GM10248 (cell line): ENCODE measurements at places on chromosomes 2 and 18.

- DNase-seq, result peak; percentile 48
Observed at GRCh38 chr18:13530879-13531387, 195.4 kb downstream of the FAM210A start.

DNA sequence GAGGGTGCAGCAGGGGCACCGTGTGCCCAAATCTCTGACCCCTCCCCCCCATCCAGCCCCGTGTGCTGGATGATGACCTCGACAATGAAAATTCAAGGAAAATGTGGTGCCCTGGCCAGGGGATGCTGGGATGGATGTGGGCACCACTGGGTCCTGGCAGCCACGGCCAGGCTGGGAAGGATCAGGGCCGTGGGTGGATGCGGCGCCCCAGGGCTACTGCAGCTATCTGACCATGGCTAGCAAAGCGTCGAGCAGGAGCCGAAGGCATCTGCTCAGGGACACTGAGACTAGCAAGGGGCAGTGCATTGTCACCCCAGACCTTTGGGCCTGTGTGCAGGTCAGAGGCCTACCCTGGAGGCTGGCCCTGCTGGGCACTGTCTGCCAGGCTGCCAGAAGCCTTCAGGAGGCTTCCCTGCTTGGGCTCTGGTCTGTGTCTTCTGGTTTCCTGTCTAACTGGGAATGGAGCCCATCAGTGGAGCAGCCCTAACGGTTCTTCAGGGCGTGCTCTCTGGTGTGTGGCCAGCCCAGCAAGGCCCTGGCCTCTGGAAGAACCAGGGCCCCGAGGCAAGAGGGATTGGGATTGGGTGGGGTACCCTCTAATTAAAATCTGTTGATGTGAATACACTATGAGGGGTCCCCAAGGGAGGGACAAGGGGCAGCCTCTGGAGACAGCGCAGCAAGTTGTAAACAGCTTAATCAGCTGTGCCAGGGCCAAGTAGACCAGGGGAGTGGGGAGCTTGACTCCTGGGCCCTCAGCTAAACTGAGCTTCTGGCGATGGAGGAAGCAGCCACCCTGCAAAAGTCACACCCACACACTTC is 98.0 kb downstream of the STPG4 start:
- DNase-seq, result peak; percentile 68

DNA sequence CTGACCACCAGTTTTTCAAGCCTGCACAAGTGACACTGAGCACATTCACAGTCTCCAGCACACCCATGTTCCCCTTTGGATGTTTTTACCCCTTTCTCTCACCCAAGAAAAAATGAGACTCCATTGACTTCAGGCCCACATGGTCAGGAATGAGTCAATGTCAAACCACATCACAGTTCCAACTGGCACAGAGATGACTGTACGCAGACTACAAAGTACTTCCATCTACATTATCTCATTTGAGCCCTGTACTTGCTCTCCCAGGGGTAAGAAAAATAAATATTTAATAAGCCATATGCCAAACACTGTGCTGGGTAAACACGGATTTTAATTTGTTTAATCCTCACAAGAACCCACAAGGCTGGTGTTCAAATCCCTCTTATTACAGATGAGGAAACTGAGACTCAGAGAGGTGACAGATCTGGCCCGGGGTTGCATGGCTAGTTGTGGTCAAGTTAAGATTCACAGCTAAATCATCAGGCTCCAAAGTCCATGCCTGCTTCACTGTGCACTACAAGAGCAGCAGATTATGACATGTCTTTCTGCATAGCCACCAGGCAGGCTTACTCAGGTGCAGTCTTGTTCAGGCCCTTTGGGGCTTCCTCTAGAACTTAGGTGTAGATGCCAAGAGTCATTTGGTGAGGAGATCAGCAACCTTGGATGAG is 106.1 kb downstream of the TXNL1 start:
- peak; percentile 30 for DNase-seq

GRCh38 chr2:237706257-237706656 is 78.9 kb downstream of the LRRFIP1 start:
- no peak for DNase-seq

GRCh38 chr2:184851576-184851975 is 253.2 kb downstream of the ZNF804A start:
- no peak for DNase-seq

DNA sequence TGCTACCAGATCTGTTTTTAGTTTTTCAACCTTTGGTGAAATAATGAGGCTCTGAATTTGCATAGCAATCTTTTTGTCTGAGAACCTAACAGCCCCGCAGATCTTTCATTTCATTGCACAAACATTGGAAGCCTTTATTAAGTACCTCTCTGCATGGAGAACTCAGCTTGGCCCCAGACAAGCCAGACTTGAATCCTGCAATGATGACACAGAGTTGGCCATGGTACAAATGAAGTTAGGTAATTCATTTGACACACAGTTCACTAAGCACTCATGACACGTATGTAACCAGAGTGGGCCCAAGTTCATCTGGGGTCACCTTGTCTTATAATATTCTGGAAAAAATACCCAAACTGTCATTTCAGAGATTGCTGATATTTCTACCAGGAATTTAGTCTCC is 439.1 kb upstream of the ID2 start:
- no peak for DNase-seq

- DNase-seq, result no peak
Observed at GRCh38 chr2:174777347-174778084, 13.2 kb upstream of the CHRNA1 start.

DNA sequence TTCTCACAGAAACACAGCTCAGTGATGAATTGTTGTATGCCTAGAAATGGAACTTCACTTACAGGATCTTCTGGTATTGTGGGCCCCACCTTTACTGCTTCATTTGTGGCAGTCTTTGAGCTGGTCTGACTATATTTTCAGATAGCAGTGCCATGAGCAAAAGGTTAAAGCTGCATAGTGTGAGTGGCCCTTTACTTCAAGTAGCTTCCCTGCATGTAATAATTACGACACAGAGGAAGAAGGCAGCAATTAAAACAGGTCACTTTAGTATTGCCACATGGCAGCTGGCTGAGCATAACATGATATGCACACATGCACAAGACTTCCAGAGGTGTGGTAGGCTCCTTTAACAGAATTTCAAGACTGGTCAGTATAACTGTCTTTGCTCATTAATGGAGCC is 426.3 kb upstream of the ZEB2 start:
- DNase-seq, result no peak

DNA sequence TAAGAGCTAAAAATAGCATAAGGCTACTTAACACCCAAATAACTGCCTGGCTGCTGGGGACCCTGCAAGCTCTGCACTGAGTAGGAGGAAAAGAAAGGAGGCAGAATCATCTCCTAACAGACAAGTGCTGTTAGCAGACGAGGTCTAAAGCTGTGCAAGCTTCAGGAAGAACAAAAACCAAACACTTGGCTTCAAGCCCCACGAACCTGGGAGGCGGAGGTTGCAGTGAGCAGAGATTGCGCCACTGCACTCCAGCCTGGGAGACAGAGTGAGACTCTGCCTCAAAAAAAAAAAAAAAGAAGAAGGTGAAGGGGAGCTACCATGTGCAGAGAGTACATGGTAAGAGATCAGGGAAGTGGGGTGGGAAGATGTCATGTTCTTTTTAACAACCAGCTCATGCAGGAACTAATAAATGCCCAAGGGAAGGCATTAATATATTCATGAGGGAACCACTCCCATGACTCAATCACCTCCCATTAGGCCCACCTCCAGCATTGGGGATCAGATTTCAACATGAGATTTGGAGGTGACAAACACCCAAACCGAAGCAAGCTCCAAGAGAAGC is 28.8 kb upstream of the INO80C start:
- DNase-seq, result no peak

DNA sequence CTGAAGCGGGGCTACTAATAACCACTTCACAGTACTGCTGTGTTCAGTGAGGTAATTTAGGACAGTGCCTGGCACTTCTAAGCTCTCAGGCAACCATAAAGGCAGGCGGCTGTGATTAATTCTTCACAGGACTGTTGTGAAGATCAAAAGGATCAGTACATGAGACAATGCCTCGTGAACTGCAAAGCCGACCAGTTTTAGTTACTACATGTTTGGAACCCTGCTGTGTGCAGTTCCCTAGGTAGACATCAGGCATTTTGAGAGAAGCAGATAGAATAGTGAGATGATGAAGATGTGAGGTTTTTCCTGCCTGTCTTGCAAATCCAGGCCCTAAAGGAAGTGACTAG is 19.1 kb downstream of the EFHD1 start:
- no peak for DNase-seq

- no peak for DNase-seq
Observed at GRCh38 chr2:218857371-218858137, 2.1 kb upstream of the WNT6 start.

GRCh38 chr18:47582093-47582492 is 330.6 kb upstream of the SKOR2 start:
- no peak for DNase-seq

DNA sequence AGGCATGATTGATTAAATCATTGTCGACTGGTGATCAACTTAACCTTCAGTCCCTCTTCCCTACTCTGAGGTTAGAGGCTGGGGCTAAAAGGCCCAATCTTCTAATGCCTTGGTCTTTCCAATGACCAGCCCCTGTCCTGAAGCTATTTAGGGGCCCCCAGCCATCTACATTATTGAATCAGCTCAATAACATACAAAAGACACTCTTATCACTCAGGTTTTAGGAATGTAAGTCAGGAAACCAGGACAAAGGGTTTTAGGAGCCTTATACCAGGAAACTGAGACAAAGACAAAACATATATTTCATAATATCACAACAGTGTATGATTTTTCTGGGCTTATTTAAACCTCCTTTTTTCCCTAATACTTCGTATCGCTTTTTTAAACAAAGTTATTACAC is 198.6 kb downstream of the RNF152 start:
- no peak for DNase-seq

DNA sequence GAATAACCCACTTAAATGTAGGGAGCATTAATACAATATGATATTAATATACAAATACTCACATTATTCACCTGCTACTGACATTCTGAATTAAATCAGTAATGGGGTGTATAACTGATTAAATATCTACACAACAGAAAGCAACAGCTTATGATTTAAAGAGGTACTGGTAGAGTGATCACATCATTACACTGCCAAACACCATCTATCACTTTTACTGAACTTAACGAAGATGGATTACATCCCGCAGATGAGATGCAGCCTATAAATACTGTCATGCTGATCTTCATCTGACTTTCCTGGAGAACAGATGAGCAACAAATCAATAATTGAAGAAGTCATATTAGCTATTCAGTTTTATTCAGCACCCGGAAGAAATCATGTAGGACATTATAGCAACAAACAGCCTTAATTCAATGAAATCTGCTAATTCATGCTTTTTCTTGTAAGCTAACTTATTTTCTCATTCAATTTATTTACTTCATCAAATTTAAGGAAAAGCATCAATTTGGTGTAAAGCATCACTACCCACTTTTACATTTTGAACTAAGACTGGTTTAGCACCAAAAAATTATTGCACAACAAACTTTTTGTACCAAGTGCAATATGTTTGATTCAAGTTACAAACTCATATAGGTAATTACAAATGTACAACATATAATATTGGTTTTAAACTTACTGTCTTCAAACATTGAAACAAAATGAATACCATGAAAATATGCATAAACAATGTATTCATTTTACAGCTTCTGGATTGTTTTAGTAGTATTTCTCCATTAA is 1509.0 kb downstream of the LRP1B start:
- no peak for DNase-seq

GRCh38 chr2:157761520-157761919 is 114.6 kb downstream of the ACVR1 start:
- no peak for DNase-seq

- DNase-seq, result peak; percentile 22
Observed at GRCh38 chr2:102033031-102033749, 41.4 kb downstream of the IL1R2 start.

DNA sequence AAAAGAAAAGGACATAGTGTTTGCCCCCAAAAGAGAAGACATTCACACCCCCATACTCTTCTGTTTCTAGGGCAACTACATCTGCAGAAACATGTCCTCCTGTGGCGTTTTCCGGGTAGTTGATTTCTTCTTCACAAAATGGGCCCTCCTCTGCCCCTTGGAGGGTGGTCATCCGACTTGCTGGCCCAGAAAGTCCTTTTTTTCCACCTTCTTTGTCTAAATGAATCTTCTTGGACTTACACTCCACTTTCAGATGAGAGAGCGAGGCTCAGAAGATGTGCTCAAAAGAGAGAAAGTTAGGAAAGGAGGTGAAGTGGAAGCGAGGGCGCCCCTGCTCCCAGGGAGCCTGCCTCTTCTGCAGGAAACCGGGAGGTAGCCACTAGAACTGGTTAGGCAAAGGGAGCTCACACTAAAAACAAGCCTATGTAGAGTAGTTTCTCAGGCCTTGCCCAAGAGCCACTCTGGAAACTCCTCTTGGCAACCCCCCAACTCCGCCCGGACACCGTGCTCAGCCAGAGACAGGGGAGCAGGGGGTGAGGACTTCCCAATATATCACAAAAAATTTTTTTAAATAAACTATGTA is 10.2 kb upstream of the SIX3 start:
- DNase-seq, result no peak

- DNase-seq, result no peak
Observed at GRCh38 chr2:38578832-38579231, 23.9 kb downstream of the HNRNPLL start.

DNA sequence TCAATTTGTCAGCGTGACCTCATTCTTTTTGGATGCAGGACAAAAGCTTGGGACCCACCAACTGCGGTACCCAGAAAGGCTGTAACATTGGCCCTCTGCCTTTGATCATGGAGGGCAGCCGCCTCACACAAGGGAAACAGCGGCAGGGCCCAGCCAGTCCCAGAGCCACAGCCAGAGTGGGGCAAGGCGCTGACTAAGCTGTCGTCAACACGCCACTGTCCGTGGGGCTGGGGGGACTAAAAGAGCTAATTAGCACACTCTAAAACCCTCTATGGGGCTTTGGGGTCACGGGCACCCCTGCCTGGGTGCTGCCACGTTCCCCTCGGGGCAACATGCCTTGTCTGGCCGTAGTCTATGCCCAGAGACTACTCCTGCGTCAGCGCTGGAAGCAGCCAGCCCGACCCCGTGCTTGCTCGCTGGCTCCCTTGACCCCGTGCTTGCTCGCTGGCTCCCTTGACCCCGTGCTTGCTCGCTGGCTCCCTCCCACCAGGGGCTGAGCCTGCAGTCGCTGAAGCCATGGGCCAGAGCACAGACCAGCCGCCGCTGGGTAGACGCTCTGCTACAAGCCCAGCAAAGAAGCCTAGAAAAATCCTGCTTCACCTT is 598.4 kb downstream of the MBD2 start:
- DNase-seq, result no peak

DNA sequence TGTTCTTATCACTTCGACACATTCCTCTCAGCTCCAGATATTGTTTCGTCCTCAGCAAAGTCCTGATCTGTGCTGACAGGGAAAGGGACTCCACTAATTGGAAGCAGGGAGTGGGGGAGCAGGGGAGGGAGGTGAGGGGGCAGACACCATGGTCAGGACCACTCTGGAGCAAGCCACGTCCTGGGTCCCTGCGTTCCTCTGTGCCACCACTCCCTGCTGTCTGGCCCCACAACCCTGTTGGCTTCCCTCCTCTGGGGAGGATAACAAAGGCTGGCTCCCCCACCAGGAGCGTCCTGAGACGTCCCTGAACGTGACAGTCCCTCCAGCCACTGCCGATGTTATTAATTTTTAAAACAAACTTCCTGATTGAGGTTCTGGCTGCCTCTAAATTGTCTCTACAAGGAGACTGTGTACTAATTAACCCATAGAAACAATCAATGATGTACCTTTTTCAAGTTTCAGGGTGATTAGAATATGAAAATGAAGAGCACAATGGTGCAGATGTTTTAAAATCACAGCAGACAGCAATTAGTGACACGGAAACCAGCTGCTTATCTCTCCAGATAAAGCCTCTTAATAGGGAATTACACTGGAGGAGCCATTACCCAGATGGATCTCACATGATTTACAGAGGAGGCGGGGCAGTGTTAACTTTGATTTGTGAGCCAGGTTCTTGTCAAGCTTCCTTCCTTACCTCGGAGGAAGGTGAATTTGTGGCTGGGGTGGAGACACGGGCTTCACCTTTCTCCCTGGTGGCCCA is 257.5 kb downstream of the SETBP1 start:
- DNase-seq, result no peak
